ENCODE measurements at places on chromosomes 3 and 15.
A peak's percentile ranks its signal among the peaks of the same experiment; 100 is the strongest.

GRCh38 chr15:45719490-45719889 lies 84.7 kb downstream of the SQOR start:
- peak; percentile 66 for DNase-seq

GRCh38 chr3:184740509-184741258 lies 28.8 kb upstream of the MAGEF1 start:
- peak; percentile 52 for DNase-seq

- no peak for DNase-seq
Measured at GRCh38 chr15:46523701-46524100, 888.9 kb downstream of the SQOR start.

GRCh38 chr3:46383951-46384330 lies 13.2 kb downstream of the CCR5 start:
- no peak for DNase-seq

- DNase-seq, result no peak
Measured at GRCh38 chr3:64595253-64595694, 92.5 kb downstream of the ADAMTS9 start.

DNA sequence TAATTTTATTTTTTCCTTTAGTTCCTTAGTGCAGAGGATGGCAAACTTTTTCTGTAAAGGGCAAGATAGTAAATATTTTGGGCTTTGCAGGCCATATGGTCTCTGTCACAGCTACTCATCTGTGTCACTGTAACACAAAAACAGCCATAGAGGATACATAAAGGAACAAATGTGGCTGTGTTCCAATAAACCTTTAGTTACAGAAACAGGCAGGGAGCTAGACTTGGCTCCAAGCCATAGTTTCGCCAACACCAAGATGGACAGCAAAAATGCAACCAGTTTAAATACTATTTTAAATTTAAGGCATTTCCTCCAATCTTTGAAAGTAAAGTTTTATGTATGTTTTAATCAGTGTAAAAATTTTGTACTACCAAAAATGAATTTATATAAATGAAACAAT lies 753.4 kb downstream of the FHIT start:
- no peak for DNase-seq

DNA sequence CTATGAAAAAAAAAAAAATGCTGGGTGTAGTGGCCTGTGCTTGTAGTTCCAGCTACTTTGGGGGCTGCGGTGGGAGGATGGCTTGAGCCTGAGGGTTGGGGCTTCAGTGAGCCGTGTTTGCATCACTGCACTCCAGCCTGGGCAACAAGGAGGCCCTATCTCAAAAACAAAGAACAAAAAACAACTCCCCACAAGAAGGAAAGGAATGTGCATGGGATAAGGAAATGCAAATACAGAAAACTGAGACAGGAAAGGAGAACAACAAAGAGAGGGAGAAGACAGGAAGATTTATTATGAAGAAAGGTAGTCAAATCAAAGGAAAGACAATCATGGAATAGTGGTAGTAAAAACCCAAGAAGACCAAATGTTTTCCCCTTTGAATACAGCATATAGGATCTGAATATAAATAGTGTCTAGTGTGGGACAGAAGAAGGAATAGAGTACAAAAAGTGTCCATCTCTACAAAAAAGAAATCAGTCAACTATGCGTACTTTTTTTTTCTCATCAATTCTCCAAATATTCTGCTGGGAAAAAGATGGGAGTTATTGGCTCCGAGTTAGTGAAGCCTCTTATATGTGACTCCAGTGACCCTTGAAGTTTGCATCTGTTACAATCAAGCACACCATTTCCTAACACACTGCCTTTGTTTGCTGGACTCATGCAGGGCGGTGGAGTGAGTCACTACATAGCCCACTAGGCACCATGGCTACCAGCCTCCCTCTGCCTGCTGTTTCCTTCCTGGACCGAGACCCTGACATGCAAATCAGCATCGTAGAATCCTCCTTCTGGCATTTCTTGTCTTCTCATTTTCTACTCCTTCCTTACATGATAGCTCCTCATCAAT lies 101.2 kb upstream of the PTX3 start:
- peak; percentile 85 for DNase-seq

GRCh38 chr3:23550402-23550801 lies 255.4 kb upstream of the UBE2E1 start:
- no peak for DNase-seq

DNA sequence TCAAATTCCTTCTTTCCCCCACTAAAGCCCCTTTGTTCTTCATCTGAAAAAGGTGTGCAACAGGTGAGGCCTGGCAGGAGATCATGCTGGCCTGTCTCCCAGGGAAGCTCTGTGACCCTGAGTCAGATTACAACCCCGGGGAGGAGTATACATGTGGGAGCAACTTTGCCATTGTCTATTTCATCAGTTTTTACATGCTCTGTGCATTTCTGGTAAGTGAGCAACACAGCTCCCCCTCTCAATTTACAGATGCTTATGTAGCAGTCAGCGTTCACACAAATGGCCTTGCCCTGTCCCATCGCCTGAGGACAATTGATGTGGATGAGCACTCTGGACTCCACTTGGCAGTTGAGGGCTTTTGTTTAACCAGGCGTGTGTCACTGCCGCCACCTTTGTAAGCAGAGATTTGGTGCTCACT lies 70.4 kb downstream of the CHDH start:
- no peak for DNase-seq

DNA sequence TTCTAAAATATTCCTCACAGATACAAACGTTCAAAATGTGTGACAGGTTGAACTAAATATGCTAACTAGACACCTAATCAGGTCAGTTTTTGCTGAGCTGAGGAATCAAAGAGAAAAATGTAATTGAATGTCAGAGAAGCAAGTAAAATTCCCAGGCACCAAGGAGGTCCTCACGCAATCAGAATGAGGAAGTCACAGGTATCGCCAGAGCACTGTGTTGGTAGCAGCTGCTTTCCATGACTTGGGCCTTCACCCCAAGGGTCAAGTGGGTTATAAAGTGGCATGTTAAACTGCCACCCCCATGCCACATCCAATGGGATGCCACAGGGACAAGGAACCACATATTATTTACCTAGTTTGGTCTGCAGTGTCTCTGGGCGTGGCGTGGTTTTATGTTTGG lies 125.0 kb downstream of the TFG start:
- DNase-seq, result no peak

- DNase-seq, result peak; percentile 48
Measured at GRCh38 chr15:92092289-92093105, 239.0 kb downstream of the SLCO3A1 start.

GRCh38 chr3:189001559-189001958 lies 170.2 kb upstream of the TPRG1 start:
- no peak for DNase-seq

GRCh38 chr3:151900460-151900859 lies 27.0 kb downstream of the SUCNR1 start:
- no peak for DNase-seq

DNA sequence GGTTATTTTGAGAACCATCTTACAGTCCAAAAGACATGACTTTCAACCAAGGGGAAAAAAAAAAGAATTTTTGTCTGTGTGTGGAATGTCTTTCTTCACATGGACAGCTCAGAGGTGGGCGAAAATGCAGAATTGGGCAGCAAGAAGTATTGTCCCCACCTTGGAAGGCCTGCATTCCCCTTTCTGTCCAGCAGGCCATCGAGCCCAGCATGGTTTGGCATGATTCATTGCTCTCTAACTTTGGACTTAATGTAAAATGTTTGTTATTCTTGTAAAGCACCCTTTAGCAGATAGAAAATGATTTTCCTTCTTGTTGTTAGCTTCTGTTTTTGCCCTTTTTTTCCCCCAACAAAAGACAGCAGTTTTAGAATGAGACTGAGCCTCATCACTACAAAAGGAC lies 12.4 kb downstream of the MYO1E start:
- no peak for DNase-seq

DNA sequence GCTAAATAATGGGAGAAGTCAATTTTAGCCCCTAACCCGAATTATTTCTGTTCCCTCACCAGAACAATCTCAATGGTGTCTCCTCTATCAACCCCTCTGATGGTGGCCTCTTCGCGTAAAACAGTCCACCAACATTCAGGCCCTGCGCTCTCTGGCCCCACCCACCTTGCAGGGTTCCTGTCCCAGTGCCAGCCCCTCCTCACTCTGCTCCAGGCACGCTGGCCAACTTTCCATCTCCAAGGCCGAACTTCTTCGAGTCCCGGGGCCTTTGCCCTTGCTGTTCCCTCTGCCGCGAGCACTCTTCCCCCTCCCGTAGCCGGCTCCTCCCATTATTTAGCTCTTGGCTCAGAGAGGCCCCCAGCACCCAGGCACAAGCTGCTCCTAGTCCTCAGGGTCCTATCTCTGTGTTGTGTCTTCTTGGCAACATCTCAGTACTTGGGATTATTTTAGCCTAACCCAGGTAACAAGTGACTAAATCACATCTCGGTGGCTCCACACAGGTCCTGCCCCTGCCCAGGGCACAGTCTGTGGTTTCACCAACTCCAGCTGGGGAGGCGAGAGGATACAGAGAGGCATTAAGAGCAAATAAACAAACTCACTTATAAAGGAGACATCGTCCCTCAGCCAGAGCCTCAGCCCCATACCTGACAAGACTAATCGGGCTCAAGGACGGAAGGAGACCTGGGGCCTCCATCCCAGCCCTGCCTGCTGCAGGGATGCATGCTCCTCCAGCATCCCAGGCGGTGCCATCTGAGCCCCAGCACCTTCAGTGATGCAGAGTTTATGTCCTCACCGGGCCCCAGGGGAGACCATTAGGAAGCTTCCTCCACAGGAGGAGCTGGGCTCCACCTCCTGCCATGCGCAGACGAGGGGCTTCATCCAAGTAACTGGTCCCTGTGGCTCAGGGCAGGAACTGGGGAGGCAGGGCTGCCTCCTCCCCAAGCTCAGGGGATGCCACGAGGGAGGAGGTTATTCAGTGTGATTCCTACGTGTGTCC lies 19.7 kb upstream of the IQSEC1 start:
- no peak for DNase-seq

GRCh38 chr15:82951472-82952157 lies 905 bp downstream of the HOMER2 start:
- DNase-seq, result no peak

- DNase-seq, result no peak
Measured at GRCh38 chr3:173221010-173221409, 80.0 kb upstream of the SPATA16 start.

DNA sequence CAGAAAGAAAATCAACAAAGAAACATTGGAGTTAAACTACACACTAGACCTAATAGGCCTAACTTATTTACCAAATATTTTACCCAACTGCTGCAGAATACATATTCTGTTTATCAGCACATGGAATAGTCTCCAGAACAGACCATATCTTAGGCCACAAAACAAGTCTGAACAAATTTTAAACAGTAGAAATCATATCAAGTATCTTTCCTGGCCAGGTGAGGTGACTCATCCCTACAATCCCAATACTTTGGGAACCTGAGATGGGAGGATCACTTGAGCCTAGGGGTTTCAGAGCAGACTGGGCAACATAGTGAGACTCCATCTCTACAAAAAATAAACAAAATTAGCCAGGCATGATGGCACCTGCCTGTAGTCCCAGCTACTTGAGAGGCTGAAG lies 18.1 kb upstream of the KPNA4 start:
- DNase-seq, result no peak

- no peak for DNase-seq
Measured at GRCh38 chr3:47260605-47261004, 22.0 kb downstream of the KIF9 start.

- no peak for DNase-seq
Measured at GRCh38 chr3:107710851-107711250, 188.1 kb downstream of the BBX start.

- DNase-seq, result peak; percentile 41
Measured at GRCh38 chr3:114879059-114880031, 267.7 kb downstream of the ZBTB20 start.

DNA sequence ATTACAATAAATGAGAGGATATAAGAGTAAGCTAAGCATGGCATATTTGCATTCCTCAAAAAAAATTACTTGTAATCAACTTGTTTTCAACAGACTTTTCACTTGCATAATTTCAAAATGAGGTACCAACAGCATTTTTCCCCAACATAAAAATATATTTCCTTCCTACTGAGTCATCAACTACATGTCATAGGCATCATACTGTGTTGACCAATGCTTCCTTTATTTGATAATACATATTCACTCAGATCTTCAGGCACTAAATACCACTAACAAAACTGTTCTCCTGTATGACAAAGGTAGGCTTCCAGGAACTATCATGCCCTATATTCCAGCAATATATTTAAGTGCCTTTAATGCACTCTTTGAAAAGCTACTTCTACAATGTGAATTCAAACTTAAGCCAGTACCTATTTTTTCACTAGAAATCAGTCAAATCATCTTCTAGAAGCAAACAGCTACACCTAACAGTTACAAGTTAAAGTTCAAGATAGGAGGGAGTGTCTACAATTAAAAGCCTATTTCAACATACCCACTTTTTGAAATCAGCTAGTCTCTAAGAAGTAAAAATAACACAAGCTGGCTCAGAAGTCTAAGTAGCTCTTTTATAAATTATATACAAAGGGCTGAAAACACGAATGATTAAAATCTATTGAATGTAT lies 11.3 kb downstream of the ADAM10 start:
- peak; percentile 50 for DNase-seq

GRCh38 chr15:46365572-46365971 lies 730.7 kb downstream of the SQOR start:
- peak; percentile 12 for DNase-seq

DNA sequence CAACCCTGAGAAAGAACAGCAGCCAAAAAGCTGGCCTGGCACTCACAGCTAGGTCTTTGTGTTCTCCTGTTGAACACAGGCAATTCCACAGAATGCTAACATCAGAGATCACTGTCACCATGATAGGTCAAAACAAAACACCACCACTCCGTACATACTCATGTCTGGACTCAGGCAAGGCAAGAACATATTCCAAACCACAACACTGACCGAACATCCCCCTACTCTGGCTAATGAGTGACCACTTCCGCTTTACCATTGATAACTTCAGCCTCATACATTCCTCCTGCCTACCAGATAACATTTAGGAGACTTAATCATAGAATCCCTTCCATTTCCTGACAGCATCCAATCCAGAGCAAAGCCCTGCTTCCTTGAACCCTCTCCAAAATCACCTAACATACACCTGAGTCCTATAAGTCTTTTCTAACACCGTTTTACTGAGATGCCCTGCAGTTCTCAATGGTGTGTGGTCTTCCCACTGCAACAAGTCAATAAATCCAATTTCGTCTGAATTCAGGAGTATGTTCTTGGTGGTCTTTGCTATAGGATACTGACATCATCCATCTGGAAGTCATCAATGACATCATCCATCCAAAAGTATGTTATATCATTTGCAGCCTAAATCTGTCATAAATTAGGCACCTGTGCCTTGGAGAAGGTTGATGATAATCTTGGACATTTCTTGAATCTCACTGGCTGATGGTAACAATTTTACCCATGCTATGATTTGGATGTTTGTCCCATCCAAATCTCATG lies 23.7 kb downstream of the RIOX2 start:
- peak; percentile 62 for DNase-seq

- DNase-seq, result no peak
Measured at GRCh38 chr3:150169330-150169940, 198.7 kb upstream of the PFN2 start.

- peak; percentile 19 for DNase-seq
Measured at GRCh38 chr15:44145495-44145894, 49.6 kb downstream of the FRMD5 start.

All from cardiac muscle cell (in vitro differentiated cells and primary cell).